ENCODE measurements at places on chromosomes 16 and 17.

- DNase-seq = no peak
Observed at GRCh38 chr17:61662741-61663140, 71.7 kb upstream of the NACA2 start.

DNA sequence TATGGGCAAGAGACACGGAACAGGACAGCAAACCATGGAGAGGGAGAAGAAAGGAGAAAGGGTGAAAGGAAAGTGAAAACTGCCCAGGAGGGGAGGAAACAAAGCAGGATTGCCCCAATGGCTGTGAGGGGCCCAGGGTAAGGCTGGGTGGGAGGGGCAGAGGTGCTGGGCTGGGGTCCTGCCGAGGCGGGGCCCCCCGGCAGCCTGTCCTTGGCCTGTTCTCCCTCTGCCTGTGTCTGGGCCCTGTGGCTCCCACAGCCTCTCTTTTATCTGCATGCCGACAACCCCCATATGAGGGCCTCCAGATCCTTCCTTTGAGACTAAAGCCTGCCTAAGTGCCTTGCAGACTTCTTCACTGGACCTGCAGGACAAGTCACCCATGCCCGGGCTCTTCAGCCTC, 15.5 kb downstream of the ZNHIT3 start:
- no peak for DNase-seq

GRCh38 chr17:74369221-74369620, 1.9 kb downstream of the GPR142 start:
- no peak for DNase-seq

DNA sequence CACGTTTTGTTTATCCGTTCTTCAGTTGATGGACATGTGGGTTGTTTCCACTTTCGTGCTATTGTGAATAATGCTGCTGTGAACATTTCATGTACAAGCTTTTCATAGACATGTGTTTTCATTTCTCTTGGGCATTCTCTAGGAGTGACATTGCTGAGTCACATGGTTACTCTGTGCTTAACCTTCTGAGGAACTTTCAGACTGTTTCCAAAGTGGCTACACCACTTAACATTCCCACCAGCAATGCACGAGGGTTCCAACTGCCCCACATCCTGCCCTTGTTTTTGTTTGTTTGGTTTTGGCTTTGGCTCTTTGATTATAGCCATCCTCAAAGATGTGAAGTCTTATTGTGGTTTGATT, 14.2 kb upstream of the PEMT start:
- no peak for DNase-seq

DNA sequence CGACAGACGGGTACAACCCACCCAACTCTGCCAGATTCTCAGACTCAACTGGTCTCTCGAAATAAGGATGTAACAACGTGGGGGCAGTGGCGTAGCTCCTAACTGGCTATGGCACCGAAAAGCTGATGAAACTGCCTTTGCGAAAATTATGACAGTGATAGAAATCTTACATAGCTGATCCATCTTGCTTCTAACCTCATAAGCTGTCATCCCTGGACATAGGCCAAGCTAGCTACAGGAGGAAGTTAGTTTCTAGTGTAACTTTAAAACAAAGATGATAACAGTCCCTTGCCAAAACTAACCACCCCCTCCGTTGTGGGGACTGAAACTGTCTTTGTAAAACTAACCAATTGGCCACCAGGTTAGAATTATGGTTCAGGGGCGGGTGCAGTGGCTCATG, 220.1 kb downstream of the SLC39A11 start:
- DNase-seq = no peak

GRCh38 chr17:32335687-32336086, 6.3 kb downstream of the C17orf75 start:
- DNase-seq = no peak

- peak; percentile 79 for DNase-seq
Observed at GRCh38 chr16:16021020-16021419, 71.6 kb downstream of the ABCC1 start.

DNA sequence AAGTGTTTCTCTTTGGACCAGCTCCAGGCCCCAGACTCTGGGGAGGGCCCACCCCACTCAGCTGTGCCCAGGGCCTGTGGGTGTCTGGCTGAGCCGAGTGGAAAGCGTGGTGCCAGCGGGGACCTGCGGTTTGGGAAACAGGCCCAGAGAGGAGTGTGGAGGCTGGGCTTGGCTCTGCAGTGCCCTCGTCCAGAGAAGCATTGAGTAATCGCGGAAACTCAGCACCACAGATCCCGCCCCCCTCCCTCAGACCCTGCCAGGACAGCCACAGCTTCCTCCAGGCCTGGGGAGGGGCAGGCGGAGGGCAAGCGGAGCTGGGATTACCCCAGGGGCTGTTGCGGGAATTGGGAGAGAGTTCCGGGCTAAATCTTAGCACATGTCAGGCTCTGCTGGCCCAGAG, 14.6 kb upstream of the PITPNA start:
- peak; percentile 83 for DNase-seq

DNA sequence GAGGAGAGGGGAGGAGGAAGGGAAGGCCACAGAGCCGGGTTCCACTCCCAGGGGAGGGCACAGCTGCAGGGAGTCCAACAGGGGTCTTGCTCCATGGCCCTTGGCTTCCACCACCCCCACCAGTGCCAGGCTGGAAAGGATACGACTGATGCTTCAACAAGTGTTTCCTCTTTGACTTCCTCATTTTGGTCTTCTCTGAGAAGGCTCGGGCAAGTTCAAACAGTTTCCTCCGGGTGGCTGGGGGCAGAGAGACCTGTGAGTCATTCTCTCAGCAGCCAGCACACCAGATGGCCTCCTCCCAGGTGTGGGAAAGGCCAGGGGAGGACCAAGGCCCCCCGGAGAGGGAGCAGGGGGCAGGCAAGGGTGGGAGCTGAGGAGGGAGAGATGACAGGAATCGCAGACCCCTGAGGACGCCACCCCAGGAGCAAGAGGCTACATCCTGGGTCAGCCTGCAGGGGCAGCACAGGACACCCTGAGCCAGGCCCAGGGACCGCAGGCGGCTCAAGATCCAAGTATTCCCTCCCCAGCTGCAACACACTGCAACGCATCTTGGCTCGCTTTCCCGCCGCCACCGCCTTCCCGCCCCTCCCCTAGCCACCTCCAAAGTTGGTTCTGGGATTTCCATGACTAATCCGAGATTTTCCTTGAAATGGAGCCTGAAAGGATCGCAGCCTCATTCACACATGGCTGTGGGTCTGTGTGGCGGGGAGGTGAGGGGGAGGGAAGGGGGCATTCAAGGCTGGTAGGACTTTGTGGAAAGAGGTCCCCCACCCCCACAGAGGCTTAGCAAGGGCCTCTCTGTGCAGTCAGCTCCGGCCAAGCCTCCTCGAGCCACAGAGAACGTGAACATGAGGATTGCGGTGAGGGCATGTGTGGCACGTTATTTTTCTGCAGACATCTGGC, 18.4 kb upstream of the MRPS23 start:
- DNase-seq = peak; percentile 98

GRCh38 chr16:55439101-55439690, 39.8 kb upstream of the MMP2 start:
- DNase-seq = no peak

All from GF-D8 (cell line).